ENCODE measurements at places on chromosomes 2 and 18. TPM values are rescaled to one million over a fixed set of nuclear protein-coding genes. Genes with fewer than 3 reads are reported as not detected.

GRCh38 chr2:63790906-63791305 lies 50.8 kb upstream of the UGP2 start:
- no peaks in the 10 kb centered on the region for H3K36me3 ChIP-seq
- no peaks in the 10 kb centered on the region for H3K4me1 ChIP-seq
- no peak for DNase-seq
- no peak overlapping the region for H3K27ac ChIP-seq
- H3K27me3 ChIP-seq, result peaks cover 2% of the 10 kb centered on the region
- no peak overlapping the region for H3K4me3 ChIP-seq

- no peaks in the 10 kb centered on the region for H3K4me1 ChIP-seq
- no peaks in the 10 kb centered on the region for H3K36me3 ChIP-seq
- no peak overlapping the region for H3K27ac ChIP-seq
Observed at GRCh38 chr2:148981324-148981723, 57.2 kb upstream of the LYPD6B start.

- no peak for DNase-seq
- no peak overlapping the region for H3K4me3 ChIP-seq
- no peaks in the 10 kb centered on the region for H3K36me3 ChIP-seq
- peaks cover 11% of the 10 kb centered on the region for H3K27me3 ChIP-seq
- H3K27ac ChIP-seq, result no peak overlapping the region
Observed at GRCh38 chr2:144377914-144378313, 142.0 kb downstream of the ZEB2 start.

- H3K36me3 ChIP-seq, result no peaks in the 10 kb centered on the region
- H3K4me1 ChIP-seq, result no peaks in the 10 kb centered on the region
- no peak overlapping the region for H3K4me3 ChIP-seq
- H3K27ac ChIP-seq, result no peak overlapping the region
Observed at GRCh38 chr2:142756430-142756829, 121.0 kb upstream of the KYNU start.

GRCh38 chr2:217852555-217853211 lies 150.1 kb downstream of the TNS1 start:
- H3K27me3 ChIP-seq, result peaks cover 8% of the 10 kb centered on the region
- no peaks in the 10 kb centered on the region for H3K36me3 ChIP-seq
- H3K4me3 ChIP-seq, result no peak overlapping the region
- H3K4me1 ChIP-seq, result no peaks in the 10 kb centered on the region
- H3K27ac ChIP-seq, result no peak overlapping the region
- DNase-seq, result no peak

DNA sequence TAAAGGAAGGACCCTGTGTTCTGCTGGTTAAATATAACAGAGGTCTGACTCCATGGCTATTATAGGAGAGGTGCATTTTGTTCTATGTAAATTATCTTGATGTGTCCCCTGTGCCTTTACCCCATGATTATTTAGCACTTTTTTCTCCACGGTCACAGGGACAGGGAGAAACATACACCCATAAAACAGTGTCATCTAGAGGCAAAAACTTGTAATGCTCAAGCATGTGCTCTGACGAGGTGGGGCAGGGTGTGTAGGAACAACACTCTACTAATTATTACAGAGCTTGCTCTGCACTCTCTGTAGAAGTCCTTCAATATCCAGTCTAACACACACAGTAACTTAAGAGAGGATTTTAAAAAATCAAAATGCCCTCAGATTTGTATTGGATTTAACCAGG lies 187.9 kb downstream of the NEDD4L start:
- no peaks in the 10 kb centered on the region for H3K36me3 ChIP-seq
- DNase-seq, result no peak
- H3K27me3 ChIP-seq, result peaks cover 1% of the 10 kb centered on the region
- no peaks in the 10 kb centered on the region for H3K4me1 ChIP-seq
- H3K27ac ChIP-seq, result no peak overlapping the region
- no peak overlapping the region for H3K4me3 ChIP-seq

DNA sequence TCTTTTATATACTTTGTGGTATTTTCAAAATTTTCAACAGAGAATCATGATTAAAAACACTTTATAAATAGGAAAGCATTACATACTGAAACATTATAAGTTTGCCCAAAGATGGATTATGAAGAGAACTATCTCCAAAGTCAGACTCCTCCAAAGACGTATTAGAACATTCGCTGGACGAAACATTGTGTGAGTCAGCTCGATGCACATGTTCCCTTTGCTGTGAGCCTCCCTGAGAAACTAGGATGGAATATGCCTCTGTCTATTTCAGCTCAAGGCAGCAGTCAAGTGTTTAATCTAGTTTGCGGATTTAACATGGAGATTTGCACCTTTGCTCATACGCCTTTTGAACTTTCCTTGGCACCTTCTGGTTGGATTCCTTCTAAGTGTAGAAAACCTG lies 92.2 kb upstream of the NCKAP5 start:
- no peak overlapping the region for H3K27ac ChIP-seq
- H3K27me3 ChIP-seq, result no peaks in the 10 kb centered on the region
- no peak for DNase-seq
- no peaks in the 10 kb centered on the region for H3K4me1 ChIP-seq
- H3K36me3 ChIP-seq, result no peaks in the 10 kb centered on the region
- H3K4me3 ChIP-seq, result no peak overlapping the region

DNA sequence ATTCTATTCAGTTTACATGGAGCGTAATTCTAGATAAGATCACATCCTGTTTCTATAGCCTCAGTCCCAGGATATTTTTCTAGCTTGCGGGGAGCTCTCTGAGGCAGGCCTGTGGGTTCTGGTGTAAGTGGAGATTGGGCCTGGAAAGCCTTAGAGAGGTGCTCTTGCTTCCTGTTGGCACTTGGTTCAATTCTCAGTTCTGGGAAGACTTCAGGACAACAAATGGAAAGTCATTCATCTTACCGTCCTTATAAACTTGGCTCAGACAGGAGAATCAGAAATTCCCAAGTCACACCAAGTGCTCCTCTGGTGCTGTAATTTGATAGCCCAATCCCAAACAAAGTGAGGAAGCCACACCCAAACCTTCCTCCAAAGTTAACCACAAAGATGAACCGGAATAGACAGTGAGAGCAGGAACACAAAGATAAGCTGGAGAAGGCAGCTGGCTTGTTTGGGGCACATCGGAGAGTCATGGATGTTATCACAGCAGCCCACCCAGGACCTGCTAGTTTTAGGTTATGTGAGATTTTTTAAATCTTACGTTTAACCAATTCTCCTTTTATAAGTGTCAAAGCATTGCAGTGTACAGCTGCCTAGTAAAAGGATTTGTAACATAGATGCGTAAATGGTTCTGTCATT lies 144.3 kb upstream of the MAP3K20 start:
- H3K27ac ChIP-seq, result no peak overlapping the region
- no peaks in the 10 kb centered on the region for H3K36me3 ChIP-seq
- H3K27me3 ChIP-seq, result no peaks in the 10 kb centered on the region
- no peak for DNase-seq
- no peaks in the 10 kb centered on the region for H3K4me1 ChIP-seq

DNA sequence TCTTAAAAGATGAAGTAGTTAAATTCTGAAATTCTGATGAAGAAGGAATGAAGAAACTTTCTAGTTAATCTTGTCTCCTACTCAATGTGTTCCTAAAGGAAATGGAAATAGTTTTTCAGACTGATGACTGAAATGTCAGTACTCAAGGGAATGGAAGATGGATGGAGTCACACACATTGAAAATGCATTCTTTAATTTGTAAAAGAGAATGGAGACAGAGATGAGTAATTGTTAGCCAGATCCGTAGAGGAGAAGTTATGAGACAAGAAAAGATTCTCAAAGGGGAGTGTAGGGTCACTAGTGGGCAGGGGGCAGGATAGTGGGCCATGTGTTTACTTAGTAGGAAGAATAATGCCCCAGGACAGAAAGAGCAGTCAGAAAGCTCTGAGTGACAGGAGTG lies 13.3 kb downstream of the ZSWIM2 start:
- H3K27ac ChIP-seq, result no peak overlapping the region
- DNase-seq, result no peak
- H3K36me3 ChIP-seq, result peaks cover 4% of the 10 kb centered on the region

DNA sequence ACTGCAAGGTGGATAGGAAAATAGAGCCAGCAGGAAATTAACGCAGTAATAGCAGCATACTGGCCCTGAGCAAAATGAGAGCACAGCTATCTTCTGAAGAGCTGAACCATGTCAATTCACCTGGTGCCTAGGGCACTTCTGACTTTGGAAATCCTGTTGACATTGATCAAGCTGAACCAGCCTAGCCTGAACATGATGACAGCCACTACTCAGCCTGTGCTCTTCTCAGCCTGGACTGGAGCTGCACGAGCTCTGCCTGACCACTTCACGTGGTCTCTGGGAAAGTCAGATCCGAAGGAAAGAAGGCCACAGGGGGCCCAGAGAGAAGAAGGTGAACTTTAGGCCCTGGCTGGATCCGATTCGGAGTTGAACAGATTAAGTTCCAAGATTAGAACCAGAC lies 421.9 kb downstream of the LPIN1 start:
- H3K4me3 ChIP-seq, result no peak overlapping the region
- DNase-seq, result no peak
- peaks cover 29% of the 10 kb centered on the region for H3K4me1 ChIP-seq
- no peaks in the 10 kb centered on the region for H3K27me3 ChIP-seq

- no peak overlapping the region for H3K4me3 ChIP-seq
- no peak for DNase-seq
- no peaks in the 10 kb centered on the region for H3K4me1 ChIP-seq
- H3K36me3 ChIP-seq, result no peaks in the 10 kb centered on the region
- peaks cover 3% of the 10 kb centered on the region for H3K27me3 ChIP-seq
Observed at GRCh38 chr2:218079943-218080913, 11.2 kb downstream of the RUFY4 start.

DNA sequence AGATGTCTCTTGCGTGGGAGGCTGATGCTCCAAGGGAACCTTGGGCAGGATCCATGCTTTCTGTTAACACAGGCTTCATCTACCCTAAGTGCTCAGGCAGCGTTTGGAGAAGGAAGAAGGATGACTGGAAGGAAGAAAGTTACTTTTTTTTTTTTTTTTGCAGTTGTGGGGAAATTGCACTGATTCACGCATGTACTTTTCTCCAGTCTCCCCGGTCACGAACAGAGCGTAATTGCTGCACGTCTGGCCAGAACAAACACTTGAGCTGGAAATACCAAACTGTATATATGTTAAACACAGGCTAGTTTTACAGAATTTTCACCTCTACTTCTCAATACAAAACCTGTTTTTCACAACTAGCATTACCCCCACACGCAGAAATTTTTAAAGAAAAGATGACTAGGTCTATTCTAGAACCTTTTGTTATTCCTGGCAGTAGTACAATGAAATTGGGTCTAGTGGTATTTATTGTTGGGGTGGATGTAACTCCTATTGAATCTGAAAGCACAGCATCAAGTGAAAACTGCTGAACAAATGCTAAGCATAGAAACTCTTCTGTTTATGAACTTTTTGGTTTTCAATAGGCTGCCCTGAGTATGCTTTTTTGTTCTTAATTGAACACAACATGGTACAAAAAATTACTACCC lies 9.3 kb upstream of the SCYGR5 start:
- no peak overlapping the region for H3K27ac ChIP-seq
- H3K4me1 ChIP-seq, result no peaks in the 10 kb centered on the region
- no peaks in the 10 kb centered on the region for H3K36me3 ChIP-seq
- H3K27me3 ChIP-seq, result peaks cover 4% of the 10 kb centered on the region
- no peak for DNase-seq

DNA sequence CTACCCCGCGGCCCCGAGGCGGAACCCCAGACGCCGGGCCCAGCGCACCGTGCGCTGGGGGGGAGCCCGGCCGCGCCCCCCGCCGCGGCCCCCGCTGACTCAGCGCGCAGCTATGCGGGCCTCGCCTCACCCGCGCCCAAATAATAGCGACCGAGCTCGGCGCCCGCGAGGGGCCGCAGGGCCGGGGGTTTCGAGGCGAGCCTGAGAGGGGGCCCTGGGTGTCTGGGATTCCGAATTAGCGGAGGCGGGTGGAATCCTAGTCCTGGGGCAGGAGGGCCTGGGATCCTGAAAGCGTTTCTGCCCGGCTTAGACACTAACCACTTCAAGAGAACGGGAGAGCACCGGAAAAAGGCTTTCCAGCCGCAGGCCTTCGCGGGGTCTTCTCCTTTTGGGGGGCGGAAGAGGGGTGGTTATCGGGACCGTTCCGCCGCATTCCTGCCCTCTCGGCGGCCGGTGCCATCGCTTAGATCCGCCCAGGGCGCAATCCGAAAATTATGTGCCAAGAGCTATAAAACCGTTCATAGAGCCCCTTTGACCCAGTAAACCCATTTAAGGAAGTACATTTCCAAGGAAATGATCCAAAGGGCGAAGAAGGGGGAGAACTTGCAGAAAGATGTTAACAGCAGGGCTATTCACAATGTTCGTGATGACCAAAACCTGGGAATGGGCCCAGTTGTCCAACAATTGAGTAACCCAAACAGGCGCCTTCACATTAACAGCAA lies 681 bp upstream of the ROCK2 start:
- no peak for DNase-seq
- peak overlapping the region; percentile 39 for H3K27ac ChIP-seq

- H3K4me3 ChIP-seq, result no peak overlapping the region
- DNase-seq, result no peak
- peaks cover 5% of the 10 kb centered on the region for H3K27me3 ChIP-seq
- peaks cover 44% of the 10 kb centered on the region for H3K36me3 ChIP-seq
- H3K4me1 ChIP-seq, result no peaks in the 10 kb centered on the region
Observed at GRCh38 chr2:3251946-3252345, 125.7 kb downstream of the EIPR1 start.

DNA sequence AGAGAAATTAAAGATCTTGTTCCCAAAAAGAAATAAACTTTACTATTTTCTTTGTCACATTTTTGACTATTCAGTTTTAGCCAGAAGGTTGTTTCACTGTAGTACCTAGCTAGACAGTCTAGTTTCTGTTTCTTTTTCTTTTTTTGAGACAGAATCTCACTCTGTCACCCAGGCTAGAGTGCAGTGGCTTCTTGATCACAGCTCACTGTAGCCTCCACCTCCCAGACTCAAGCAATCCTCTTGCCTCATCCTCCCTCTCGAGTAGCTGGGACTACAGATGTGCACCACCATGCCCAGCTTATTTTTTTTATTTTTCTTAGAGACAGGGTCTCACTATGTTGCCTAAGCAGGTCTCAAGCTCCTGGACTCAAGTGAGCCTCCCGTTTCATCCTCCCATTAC lies 2.2 kb downstream of the RBM45 start:
- peak overlapping the region; percentile 26 for H3K27ac ChIP-seq
- H3K4me3 ChIP-seq, result peak overlapping the region; percentile 27
- DNase-seq, result no peak
- H3K4me1 ChIP-seq, result peaks cover 35% of the 10 kb centered on the region
- peaks cover 4% of the 10 kb centered on the region for H3K27me3 ChIP-seq
- H3K36me3 ChIP-seq, result peaks cover 4% of the 10 kb centered on the region

- H3K4me1 ChIP-seq, result peaks cover 43% of the 10 kb centered on the region
- peak overlapping the region; percentile 99 for H3K27ac ChIP-seq
- peak overlapping the region; percentile 99 for H3K4me3 ChIP-seq
- DNase-seq, result no peak
- H3K36me3 ChIP-seq, result no peaks in the 10 kb centered on the region
- peaks cover 9% of the 10 kb centered on the region for H3K27me3 ChIP-seq
Observed at GRCh38 chr2:86562485-86562921, 740 bp downstream of the CHMP3 start.

- H3K4me3 ChIP-seq, result no peak overlapping the region
- no peak overlapping the region for H3K27ac ChIP-seq
Observed at GRCh38 chr2:109185821-109186570, 57.0 kb downstream of the SH3RF3 start.

- H3K27me3 ChIP-seq, result peaks cover 1% of the 10 kb centered on the region
- peak overlapping the region; percentile 7 for H3K27ac ChIP-seq
- no peak overlapping the region for H3K4me3 ChIP-seq
- peaks cover 6% of the 10 kb centered on the region for H3K4me1 ChIP-seq
- no peak for DNase-seq
Observed at GRCh38 chr2:216133397-216133796, 24.2 kb downstream of the XRCC5 start.

The RAB17 gene
- polyA plus RNA-seq, result not detected

The CRYGC gene
- polyA plus RNA-seq, result not detected

The SAP130 gene
- 13.9 TPM for polyA plus RNA-seq

The ERFE gene
- 5.7 TPM for polyA plus RNA-seq

The CMPK2 gene
- 8.0 TPM for polyA plus RNA-seq

The SERPINB13 gene
- polyA plus RNA-seq, result not detected

The C2orf68 gene
- polyA plus RNA-seq, result 27.9 TPM

The CPO gene
- polyA plus RNA-seq, result not detected

The TUBA3D gene
- not detected for polyA plus RNA-seq

The MC4R gene
- polyA plus RNA-seq, result not detected

The CRYGD gene
- not detected for polyA plus RNA-seq

Measured in immature natural killer cell (primary cell).